ENCODE measurements at places on chromosomes 6 and 20.

DNA sequence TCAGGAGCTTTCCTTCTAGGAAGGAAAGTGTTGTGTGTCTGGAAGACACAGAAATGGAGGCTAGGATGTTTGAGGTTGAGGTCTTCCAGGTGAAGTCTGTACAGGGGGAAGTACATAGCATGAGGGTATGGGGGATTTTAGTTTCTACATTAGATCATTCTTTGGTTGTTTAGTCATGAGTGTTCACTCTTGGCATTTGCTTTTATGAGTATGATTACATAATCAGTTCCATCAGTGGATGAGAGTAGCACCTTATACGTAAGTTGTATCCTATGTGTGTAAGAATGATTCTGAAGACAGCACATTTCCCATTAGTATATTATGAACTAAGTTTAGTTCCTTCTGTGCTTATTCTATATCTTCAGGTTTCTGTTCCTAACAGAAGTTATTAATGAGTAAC is 1.9 kb downstream of the CDYL start:
- DNase-seq = no peak

DNA sequence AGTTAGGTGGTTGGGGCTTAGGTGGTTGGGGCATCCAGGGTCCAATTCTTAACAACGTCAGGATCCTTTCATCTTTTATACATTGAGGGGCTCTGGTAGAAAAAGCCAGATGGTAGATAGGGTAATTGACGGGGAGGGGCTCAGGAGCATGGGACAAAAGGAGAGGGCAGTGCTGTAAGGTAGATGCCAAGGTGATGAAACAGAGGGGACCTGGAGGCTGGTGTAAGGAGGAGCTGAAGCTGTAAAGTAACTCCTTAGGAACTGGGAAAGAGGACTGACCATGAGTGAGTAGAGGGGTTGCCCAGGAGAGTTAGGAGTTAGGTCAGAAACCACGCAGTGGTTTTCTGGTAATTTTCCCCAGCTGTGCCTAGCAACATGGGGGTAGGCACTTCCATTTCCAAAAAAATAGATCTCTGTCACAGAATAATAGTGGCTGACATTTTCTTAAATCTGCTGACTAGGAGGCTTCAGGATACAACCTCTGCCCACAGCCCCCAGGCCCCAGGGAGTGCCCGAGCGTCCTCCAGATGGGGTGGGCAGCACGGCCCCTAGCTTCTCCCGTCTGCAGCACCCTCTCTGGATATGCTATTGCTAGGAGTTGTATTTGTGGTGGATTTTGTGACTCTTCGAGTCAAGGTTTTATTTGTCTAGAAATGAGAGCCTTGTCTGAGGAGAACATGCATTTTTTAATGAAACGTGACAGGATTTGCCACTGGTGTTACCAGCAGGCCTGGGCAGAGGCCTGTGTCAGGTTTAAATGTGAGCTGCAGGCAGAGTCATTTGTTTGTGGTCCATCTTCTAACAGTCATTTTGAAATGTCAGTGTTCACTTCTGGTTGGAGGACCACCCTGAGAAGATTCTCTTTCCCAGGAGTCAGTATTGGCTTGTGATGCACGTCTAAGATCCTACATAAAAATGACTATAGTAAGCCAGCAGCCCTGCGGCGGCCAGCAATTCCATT is 44.6 kb downstream of the TULP4 start:
- no peak for DNase-seq

GRCh38 chr20:47027456-47027855 is 132.8 kb downstream of the EYA2 start:
- no peak for DNase-seq

GRCh38 chr6:52390361-52390727 is 28.4 kb downstream of the PAQR8 start:
- DNase-seq = no peak

DNA sequence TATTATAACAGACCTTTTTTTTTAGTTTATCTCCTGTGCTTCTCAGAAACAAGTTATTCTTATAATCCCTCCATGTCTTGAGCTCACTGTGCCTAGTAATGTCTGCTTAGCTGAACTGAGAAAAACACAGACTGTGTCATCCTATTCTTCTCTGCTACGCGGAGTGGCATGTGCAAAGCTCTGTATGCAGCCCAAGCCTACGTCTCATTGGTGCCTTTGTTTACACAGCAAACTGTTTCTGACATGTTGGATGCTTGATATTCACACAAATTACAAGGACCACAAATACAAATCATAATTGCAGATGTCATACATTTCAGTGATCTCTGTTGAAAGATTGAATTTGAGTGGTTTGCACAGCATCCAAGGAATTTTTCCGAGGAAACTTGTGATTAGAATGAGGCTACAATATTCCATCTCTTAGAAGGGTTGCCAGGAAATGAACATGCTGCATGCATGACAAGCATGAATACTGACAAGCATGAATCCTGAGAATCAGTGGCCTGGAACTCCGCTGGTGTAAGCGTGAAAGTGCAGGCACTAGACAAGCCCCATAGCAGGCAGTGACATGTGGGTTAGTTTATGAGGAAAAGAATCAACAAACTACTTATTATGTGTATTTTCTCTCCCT is 128.4 kb upstream of the SGK1 start:
- no peak for DNase-seq

- no peak for DNase-seq
Measured at GRCh38 chr6:111377558-111378120, 105.4 kb downstream of the REV3L start.

DNA sequence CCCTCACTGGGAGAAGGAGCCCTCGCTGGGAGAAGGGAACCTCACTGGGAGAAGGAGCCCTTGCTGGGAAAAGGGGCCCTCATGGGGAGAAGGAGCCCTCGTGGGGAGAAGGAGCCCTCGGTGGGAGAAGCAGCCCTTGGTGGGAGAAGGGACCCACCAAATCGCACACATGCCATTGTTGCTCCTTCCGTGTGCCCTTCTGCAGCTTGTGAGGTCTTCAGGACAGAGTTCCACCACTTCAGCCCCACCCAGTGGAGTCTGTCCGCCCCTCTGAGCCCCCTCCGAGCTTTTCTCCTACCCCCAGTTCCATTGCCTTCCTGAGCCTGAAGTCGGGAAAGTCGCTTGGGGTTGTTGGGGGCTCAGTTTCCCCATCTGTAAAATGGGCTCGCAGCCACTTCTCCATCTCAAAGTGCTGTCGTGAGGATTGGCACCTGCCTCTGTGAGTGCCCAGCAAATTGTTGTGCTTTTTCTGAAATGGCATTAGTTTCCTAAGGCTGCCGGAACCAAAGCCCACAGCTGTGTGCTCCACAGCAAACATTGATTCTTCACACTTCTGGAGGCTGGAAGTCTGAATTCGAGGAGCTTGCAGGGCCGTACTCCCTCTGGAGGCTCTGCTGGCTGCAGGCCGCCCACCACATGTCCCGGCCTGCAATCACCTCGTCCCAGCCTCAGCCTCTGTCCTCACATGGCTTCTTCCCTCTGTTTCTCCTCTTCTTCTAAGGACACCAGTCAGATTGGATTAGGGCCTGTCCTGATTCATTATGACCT is 124.7 kb upstream of the PMEPA1 start:
- DNase-seq = no peak

DNA sequence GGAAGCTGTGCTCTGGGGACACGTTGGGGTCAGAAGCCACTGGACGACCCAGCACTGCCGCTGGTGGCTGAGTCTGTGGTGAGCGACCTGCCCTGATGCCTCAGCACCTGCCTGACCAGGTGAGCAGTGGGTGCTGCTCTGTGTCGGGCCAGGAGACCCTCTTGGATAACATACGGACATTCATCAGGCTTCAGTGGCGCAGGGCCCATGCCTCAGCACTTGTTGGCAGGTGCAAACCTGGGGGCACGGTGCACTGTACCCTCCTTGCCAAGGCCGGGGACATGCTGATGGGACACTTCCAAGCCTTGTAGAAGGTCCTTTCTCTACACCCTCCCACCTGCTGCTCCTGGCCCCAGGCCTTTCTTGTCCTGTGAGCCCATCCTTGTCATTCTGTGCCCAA is 34.1 kb downstream of the MYT1 start:
- no peak for DNase-seq

GRCh38 chr6:90304308-90304707 is 7.7 kb upstream of the BACH2 start:
- no peak for DNase-seq

- DNase-seq = no peak
Measured at GRCh38 chr20:37726971-37727956, 33.4 kb downstream of the CTNNBL1 start.

DNA sequence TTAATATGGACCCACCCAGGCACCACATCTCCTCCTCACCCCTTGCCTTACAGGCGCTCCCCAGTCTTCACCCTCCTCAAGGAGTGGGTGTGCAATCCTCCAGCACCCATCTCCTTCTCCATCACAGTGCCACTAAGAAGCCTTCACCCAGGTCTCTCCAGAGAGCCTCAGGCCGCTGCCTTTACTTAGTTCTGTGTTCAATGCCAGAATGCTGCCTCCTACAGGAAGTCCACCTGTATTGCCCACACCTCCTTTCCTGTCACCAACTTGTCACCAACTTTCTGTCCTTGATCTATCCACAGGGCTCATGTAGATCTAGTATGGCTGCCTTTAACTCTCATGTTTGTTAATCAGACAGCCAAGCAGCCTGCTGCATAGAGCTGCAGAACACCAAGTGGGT is 586 bp upstream of the LST1 start:
- DNase-seq = no peak

- no peak for DNase-seq
Measured at GRCh38 chr6:116714296-116714695, 33.3 kb downstream of the KPNA5 start.

DNA sequence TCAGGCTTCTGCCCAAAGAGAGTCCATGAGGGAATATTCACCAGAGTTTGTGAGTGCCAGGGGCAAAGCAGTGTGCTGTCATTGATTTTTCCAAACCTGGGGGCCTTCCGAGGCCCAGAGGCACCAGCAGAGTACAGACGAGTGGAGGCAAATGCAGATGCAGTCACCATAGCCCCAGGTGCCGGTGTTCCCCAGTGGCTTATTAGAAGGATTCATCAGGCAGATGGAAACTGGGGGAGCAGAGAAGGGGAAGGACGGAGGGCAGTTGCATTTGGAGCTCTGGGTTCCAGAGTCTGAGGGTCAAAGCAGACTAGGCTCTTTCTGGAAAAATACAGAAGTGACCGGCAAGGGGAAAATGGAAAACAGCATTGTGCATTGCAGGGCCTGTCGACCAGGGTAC is 184.2 kb downstream of the ANKRD60 start:
- DNase-seq = no peak

- no peak for DNase-seq
Measured at GRCh38 chr6:75098709-75099108, 107.1 kb downstream of the COL12A1 start.

- DNase-seq = no peak
Measured at GRCh38 chr6:45472382-45472781, 94.6 kb upstream of the SUPT3H start.

- no peak for DNase-seq
Measured at GRCh38 chr6:32109114-32109764, at the start of gene TNXB. TSS of gene TNXB (minus strand) at chr6:32109338. CDS start at chr6:32098198, 11,140 bp downstream.

GRCh38 chr20:25251558-25251957 is 3.7 kb downstream of the PYGB start:
- no peak for DNase-seq

DNA sequence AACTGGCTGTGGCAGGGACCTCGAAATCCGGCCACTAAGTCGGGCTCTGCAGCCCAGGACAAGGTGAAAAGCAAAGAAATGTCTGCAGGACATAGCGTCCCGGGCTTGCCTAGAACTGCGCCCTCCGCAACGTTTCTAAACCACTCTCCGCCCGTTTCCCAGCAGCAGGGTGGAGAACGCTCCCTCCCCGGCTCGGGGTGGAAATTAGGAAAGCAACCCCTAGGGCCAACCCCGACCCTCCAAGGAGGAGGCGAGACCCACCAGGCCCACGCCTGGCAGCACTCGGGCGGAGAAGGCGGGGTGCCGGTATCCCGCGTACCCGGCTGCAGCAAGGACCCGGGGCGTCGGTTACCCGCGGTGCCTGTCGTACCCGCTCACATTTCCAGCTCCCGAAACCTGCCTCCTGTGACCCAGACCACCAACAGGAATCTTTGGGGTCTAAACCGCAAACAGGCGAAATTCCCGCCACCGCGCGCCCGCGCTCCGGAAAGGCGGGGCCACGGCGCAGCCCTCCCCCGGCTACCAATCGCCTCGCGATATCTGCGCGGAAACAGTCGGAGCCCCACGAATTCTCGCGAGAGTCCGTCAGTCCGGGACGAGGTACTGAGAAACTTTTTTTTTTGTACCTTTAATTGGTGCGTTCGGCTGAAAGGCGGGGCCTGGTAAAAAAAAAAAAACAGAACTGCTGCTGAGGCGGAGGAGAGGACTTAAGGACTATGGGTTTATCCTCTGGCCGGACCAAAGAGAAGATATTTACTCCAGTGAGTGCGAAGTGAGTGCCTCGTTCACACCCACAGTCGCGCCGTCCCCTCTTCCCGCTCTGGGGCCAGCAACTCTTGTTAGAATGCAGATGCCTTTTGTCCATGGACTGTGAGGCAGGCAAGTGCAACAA is at the start of gene MMS22L:
Gene MMS22L, minus strand, starts transcription at position 491 of the 892 bp plus-strand sequence. CDS start 739 bp downstream, outside the sequence.
- peak; percentile 75 for DNase-seq

- no peak for DNase-seq
Measured at GRCh38 chr6:87870556-87870955, 168.5 kb upstream of the AKIRIN2 start.

DNA sequence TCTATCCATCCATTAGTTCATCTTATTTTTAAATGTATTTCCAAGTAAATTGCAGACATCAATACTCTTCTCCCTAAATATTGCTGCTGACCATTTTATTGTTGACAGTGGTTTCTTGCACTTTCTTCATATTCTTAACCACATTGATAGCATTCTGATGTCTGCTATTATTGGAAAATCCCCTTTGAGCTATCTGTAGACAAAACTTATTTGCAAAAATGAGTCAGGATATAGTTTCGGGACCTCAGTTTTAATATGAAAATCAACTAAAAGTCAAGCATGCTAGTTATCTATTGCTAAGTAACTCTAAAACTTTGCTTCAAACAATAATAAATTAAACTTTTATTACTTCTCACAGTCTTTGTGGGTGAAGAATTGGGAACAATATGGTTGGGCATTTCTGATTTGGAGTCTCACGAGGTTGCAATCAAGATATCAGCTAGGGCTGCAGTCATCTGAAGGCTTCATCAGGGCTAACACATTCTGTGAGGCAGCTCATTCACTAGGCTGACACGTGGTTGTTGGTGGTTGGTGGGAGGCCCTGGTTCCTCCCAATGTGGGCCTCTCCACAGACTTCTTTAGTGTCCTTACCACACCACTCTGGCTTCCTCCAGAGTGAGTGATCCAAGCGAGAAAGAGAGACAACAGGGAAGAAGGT is 32.7 kb downstream of the CD109 start:
- no peak for DNase-seq

GRCh38 chr6:39193201-39193791 is 36.0 kb downstream of the KCNK5 start:
- DNase-seq = no peak

DNA sequence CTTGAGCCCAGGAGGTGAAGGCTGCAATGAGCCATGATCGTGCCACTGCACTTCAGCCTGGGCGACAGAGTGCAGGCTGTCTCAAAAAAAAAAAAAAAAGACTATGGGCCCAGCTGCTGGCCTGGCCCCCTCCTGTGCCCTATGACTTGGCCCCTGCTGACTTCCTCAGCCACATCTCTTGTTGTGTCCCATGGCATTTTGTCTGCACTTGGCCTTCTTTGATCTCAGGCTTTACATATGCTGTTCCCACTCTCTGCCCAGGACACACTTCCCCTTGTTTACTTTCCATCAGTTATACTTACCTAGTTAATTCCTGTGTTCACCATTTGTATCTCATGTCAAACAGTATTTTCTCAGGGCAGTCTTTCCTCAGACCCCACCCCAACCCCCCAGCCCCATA is 44.5 kb downstream of the RPRD1B start:
- no peak for DNase-seq
